ENCODE measurements at places on chromosomes 16 and 17.
A peak's percentile ranks its signal among the peaks of the same experiment; 100 is the strongest.

DNA sequence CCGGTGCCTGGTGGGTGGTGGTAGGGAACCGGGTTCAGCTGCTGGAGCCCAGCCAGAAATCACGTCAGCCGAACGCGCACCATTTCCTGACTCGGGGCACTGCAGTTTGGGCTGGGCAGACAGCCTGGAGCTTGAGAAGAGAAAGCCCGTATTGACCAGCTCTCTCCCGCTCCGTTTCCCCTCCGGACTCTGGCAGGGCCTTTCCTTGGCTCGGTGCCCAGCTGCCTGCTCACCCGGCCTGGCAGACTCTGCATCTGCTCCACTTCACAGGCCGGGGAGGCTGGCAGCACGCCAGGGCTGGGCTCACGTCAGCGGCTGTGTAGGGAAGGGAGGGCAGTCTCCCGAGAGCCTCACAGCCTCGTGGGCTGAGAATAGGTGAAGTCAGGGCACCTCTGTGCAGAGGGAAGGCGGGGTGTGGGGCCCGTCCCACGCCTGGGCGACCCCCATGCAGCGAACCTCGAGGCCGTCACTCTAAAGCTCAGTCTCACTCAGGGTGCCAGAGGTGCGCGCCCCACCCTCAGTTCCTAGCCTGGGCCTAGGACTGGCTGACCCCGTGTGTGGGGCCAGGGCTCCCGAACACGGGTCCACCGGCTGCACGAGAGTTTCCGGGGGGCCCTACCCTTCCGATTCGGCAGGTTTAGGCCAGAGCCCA lies 59.1 kb downstream of the OR1D5 start:
- peak overlapping the region; percentile 91 for H3K27ac ChIP-seq
- H3K4me1 ChIP-seq = peaks cover 21% of the 10 kb centered on the region
- no peaks in the 10 kb centered on the region for H3K36me3 ChIP-seq
- peak; percentile 86 for DNase-seq
- peak overlapping the region; percentile 18 for H3K4me3 ChIP-seq
- no peaks in the 10 kb centered on the region for H3K27me3 ChIP-seq

DNA sequence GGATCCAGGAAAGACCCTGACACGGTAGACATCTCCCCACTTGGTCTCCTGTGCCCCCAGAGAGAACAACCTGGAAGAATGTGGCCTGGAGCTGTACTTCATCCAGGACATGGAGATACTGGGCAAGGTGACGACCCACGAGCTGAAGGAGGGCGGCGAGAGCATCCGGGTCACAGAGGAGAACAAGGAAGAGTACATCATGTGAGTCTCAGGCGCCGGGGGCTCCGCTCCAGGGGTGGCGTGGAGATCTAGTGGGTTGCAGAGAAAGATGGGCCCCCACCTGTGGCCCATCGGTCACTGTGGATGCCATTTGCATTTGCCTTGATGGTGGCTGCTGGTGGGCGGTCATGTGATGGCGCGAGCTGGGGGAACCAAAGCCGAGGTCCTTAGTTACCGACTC lies 14.9 kb upstream of the CLEC18A start:
- H3K4me1 ChIP-seq = no peaks in the 10 kb centered on the region
- H3K4me3 ChIP-seq = no peak overlapping the region
- H3K36me3 ChIP-seq = no peaks in the 10 kb centered on the region

GRCh38 chr17:75242461-75243042 lies 18.9 kb downstream of the GGA3 start:
- H3K4me1 ChIP-seq = peaks cover 24% of the 10 kb centered on the region
- no peak overlapping the region for H3K4me3 ChIP-seq
- DNase-seq = peak; percentile 83
- peaks cover 94% of the 10 kb centered on the region for H3K36me3 ChIP-seq
- no peaks in the 10 kb centered on the region for H3K27me3 ChIP-seq
- H3K27ac ChIP-seq = peak overlapping the region; percentile 81

DNA sequence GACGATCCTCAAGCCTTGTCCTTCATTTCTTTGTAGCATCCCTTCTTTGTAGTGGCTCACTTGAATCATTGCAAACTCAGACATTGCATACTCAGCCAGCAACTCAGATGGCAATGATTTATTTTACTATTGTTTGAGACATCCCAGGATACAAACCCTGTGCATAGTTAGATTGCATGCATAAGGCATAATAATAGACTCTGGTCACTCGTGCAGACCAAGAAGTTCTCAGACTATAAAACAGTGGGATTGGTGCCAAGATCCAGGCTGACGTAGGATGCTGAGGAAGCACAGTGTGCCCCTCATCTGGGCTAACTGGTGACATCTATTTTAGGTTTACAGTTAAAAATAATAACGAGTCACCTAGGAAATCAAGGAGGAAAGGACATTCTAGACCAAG lies 142.3 kb downstream of the PMP22 start:
- H3K4me3 ChIP-seq = no peak overlapping the region
- H3K36me3 ChIP-seq = no peaks in the 10 kb centered on the region
- DNase-seq = no peak
- no peaks in the 10 kb centered on the region for H3K4me1 ChIP-seq

GRCh38 chr16:58324792-58325191 lies 30.0 kb upstream of the PRSS54 start:
- no peaks in the 10 kb centered on the region for H3K27me3 ChIP-seq
- no peak for DNase-seq
- H3K4me3 ChIP-seq = no peak overlapping the region
- no peak overlapping the region for H3K27ac ChIP-seq
